ENCODE measurements at places on chromosomes 16 and 17.

GRCh38 chr16:781346-782010 lies 6.7 kb downstream of the RPUSD1 start:
- DNase-seq = no peak

DNA sequence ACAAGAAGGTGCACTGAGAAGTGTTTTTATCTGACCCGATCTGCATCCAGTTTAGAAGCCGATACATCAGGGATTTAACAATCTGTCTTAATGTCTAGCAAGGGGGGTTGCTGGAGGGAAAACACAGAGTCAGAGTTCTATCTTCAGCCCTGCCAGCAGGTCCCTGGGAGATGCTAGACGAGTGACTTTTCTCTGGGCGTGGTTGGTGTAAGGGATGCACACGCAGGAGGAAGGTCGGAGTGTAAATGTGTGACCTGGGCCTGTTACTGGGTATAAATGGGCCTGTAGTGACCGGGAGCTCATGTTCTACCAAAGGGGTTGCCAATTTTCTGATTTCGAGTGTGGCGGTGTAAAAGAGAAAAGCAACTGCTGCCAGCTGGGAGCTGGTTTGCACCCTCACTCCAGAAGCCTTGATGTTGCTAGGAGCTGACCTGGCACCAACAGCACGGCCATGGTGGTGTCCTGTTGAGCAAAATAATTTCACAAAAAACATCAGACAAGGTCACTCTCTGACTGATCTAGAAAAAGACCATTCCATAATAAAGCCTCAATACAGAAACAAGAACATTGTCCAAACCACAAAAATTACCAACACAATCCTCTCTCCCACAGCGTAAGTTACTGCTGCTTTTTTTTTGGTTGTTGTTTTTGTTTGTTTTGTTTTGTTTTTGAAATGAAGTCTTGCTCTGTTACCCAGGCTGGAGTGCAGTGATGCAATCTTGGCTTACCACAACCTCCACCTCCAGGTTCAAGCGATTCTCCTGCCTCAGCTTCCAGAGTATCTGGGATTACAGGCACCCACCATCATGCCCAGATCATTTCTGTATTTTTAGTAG lies 1.3 kb upstream of the KCTD13 start:
- no peak for DNase-seq

DNA sequence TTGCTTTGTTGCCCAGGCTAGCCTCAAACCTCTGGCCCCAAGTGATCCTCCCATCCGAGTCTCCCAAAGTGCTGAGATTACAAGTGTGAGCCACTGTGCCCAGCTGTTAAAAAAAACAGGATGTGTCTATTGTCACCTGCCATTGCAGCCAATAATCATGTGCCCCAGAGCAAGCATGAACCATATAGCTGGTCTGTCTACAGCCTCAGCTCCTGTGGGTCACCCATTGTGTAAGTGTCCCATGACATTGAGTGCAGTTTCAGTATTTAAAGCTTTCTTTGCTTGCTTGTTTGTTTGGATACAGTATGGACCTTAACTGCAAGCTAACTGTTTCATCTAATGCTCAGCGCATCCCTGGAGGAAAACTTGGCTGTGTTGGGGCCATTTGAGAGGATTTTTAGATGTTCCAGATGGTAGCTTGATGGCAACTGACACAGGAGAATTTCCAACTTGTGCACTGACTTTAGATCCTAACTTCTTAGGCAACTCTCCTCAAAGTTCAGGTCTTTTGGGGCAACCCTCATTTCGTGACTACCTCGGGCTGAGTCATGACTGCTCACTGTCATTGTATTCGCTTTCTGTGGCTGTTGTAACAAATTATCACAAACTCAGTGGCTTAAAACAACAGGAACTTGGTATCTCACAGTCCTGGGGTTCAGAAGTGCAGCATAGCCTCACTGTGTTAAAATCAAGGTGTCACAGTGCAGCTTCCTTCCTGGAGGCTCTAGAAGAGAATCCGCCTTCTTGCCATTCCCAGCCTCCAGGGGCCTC lies 30.3 kb upstream of the ADORA2B start:
- no peak for DNase-seq

DNA sequence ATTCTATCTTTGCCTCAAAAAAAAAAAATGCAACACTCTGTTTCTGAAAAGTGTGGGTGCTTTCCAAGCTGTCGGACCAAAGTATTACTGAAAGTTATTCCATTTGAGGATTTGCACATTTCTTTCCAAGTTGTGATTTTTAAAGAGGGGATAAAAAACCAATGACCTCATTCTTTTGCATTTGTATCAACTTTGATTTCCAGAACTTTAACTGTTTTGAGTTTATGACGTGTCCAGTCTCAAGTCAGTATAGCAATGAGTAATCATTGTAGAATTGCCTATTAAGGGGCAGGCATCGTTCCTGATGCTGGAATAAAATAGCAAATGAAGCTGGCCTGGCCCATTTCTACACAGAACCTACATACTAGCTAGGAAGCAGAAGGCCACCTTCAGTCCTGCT lies 229.6 kb upstream of the RBFOX1 start:
- no peak for DNase-seq

DNA sequence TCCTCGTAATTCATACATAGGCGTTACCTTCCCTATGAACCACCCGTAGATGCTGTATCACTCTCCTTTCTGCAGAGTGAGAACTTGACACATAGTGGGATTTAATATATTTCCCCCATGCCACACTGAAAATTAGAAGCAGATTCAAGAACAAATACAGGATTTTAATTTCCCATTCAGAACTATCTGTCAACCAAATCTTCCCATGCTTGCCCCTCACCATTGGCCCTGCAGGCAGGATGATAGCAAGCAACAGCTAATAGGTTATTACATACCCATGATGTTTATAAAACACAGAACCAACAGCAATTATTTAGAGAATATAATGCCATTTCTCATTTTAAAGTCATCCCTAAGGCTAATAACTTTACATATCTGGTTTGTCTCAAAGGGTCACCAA lies 55.0 kb upstream of the GNAO1 start:
- no peak for DNase-seq

GRCh38 chr17:69117855-69118784 lies 23.6 kb downstream of the ABCA6 start:
- no peak for DNase-seq

DNA sequence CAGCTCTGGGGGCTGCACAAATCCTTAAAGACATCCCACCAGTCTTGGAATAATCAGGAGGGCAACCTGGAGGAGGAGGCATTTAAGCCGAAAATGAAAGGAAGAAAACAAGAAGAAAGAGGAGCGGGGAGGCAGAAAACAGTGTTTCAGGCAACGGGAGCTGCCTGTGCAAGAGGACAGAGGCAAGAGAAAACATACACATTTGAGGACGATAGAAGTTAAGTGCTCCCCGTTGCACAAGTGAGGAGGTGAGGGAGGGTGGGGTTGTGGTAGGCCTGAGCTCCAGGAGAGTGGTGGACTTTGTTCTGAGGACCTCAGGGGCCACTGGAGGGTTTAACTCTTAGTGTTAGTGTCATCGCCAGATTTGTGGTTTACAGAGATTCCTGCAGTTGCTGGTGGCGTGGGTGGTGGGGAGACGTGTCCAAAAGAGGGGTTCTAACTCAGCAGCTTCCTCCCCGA lies 27.6 kb upstream of the CIBAR2 start:
- no peak for DNase-seq

Data from T-helper 9 cell (primary cell).